ENCODE measurements at places on chromosomes 12 and 14.

DNA sequence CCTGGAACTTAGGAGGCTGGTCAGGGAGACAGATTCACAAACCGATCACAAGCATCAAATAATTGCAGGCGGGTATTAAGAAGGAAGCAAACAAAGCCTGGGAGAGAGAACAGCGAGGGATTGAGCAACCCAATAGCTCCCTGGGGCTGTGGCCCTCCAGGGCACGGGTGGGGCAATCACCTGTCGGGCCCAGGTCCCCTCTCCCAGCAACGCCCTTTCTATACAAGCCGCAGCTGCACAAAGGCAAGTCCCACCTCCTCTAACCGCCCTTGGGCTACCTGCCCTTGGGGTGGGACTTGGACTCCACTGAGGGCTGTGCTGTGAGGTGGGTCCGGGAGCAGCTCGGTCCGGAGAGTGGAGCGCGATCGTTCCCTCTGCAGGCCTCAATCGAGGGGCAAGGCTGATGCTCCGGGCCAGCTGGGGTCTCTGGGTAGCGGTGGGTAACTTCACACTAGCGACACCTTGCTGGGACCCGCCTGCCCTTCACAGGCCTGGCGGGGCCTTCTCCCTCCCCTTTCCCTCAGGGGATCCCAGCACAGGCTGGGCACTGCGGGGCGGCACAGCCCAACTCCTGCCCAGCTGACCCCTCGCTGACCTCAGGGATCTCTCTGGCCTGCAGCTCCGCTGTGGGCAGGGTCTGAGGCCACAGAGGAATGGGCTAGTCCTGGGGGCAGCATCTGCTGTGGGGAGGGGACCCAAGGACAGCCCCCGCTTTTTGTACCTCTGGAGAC, 8.0 kb downstream of the PHB2 start:
- DNase-seq = no peak

DNA sequence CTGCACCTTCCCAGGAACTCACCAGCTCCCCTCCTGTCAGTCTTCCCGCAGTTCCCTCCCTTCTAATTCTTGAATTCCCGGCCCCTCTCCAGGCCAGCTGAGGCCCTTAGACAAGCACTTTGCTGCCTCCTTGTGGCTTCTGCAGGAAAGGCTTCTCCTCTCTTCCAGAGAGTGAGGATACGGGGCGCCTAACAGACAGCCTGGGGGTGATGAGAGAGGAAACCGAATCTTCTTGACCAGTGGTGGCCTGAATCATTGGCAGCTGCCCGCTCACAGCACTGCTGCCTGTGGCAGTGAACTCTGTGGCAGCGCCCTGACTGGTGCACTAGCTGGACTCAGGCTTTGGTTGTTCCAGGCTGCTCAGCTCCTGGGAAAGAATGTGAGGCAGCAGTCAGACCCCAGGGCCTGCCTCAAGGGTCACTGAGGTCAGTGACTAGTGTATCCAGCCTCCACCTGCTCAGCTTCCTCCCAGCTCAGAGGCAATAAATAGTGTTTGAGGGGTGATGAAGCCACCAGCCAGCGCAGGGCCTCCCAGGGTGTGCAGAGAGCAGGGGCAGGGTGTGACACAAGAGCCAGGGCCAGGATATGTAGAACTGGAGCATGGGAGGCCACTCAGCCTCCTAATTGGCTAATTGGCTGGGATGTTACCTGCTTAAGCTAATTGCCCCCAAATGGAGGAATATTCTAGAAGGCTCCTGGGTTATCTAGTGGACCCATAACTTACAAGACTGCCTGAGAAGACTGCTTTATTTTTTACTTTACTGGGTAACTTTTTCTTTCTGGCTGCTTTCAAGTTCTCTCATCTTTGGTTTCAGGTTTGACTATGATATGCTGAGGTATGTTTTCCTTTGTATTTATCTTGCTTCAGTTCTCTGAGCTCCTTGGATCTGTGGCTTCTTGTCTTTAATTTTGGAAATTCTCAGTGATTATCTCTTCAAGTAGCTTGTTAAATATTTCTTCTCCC, 12.9 kb upstream of the MCRS1 start:
- peak; percentile 30 for DNase-seq

DNA sequence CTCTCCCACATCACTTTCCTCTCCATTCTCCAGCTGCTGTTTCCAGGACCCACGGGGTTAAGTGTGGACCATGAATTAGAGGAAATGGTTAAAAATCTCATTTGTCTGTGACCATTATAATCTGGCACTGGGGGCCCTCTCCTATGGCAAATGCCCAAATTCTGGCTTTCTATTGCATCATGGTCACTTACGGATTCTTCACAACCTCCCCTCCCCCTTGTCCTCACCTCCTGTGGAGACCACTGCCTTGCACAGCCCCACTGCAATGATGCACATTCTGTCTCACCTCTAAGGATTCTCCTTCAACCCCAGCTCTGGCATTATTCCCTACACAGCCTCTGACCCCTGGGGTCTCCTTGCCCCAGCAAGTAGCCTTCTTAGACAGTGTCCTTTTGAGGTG, 18.9 kb downstream of the BCAT1 start:
- no peak for DNase-seq

- peak; percentile 11 for DNase-seq
Measured at GRCh38 chr12:123384318-123384993, 524 bp downstream of the KMT5A start.

GRCh38 chr12:54988402-54989054, 4.0 kb upstream of the TESPA1 start:
- no peak for DNase-seq

- DNase-seq = no peak
Measured at GRCh38 chr14:83085136-83085535, 1551.5 kb upstream of the SEL1L start.

DNA sequence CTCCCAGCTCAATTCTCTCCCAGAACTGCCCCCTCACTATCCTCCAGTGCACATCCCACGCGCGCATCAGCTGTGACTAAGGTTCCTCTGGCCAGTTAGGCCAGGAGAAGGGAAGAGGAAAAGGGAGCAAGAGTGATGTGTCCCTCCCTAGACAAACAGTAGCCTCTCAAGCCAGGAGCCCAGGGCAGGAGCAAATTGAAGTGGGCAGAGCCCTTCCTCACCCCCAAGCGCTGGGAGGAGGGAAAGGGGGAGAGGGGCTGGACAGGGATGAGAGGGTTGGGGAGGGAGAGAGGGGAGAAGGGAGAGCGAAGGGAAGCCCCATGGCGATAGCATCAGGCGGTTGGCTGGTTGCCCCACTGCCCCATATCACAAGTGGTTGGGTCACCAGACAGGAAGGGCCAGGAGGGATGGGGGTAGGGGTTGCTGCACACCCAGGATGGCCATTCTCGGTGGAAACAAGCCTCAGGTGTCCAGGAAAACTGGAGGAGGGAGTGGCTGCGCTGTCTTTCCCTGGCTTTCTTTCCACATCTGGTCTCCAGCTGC, 1.1 kb downstream of the CD63 start:
- no peak for DNase-seq

DNA sequence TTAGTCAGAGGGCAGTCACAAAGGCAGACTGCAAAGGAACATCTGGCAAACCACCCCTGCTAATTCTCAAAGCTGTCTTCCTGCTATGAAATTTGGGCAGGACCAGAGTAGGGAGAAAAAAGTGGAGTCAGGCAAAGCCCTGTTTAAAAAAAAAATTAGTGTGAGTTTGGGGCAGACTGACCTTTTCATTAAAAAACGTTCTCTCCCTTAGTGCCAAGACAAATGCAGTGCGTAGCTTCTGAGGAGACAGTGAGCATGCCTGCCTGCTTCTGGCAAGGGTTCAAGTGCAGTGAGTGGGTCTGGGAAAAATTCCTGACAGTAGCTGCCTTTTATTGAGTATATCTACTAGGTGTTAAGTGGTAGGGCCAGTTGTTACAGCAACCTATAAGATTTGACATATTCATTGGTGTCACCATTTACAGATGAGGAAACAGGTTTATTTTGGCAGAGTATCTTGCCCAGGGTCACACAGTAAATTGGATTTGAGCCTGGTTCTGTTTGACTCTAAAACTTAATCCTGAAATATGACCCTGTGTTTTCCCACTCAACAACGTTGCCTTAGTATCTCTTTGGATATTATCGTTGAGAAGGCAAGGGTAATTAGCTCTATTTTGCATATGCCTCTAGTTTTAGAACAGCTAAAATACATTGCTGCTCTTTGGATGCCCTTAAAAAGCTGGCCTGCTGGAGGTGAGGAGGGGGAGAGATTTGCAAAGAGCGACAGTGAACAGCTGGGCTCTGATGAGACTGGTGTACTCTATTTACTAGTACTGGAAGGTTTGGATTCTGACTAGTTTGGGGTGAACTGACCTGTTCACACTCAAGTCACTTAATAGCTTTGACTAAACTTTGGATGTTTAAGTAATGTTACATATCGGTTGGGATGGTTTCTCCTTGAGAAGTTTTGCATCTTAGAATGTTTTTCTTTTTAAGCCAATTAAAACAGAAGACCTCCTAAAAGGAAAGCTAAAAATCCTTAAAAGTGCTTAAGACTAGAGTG, 72.8 kb downstream of the PAPOLA start:
- DNase-seq = no peak

- no peak for DNase-seq
Measured at GRCh38 chr14:22484632-22485031, 104.4 kb downstream of the DAD1 start.

DNA sequence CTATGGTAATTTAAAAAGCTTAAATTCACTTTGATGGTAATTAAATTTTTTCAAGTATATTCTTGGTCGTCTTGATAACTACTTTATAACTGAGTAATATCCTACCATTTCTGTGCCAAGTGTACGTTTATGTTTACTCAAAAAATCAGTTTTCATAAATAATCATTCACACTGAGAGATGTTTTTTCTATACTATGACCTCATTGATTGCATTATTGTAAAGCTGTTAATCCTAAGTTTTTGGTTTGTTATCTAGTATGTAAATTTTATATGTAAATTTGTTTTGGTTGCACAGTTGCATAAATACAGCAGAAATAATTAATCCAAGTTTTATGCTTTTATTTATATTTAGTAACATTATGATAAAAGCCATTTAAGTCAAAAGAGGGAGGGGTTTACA, 196.4 kb upstream of the PRICKLE1 start:
- no peak for DNase-seq

DNA sequence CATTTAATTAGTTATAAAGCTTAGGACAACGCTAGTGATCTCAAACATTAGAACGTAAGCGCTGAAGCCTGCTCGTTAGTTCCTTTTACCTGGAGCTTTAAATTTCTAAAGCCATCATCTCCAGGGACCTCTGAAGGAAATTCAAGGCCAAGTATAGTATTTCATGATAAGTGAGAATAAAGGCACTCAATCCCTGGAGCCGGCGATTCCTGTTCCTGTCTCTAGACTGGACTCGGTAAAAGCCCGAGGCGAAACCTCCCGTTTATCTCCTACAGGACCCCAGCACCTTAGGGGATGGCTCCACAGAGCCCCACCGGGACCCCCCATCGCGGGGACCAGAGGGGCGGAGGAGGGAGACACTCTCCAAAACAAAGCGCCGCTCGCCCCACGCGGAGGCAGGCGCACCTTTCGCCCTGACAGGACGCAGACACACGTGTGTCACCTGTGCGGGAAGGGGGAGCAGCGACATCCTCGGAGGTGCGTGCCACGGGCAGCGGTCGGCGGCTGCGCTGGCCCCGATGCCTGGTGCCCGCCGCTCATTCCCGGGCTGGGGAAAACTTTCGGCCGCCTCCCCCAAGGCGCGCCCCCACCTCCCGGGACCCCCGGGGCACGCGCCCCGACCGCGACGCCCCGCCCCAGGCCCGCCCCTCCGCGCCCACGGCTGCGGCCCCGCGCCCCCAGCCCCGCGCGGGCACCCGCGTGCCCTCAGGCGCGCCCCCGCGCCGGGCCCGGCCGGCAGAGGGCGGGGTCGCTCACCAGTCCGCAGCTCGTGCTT, 678 bp downstream of the RPS6KA5 start:
- no peak for DNase-seq

DNA sequence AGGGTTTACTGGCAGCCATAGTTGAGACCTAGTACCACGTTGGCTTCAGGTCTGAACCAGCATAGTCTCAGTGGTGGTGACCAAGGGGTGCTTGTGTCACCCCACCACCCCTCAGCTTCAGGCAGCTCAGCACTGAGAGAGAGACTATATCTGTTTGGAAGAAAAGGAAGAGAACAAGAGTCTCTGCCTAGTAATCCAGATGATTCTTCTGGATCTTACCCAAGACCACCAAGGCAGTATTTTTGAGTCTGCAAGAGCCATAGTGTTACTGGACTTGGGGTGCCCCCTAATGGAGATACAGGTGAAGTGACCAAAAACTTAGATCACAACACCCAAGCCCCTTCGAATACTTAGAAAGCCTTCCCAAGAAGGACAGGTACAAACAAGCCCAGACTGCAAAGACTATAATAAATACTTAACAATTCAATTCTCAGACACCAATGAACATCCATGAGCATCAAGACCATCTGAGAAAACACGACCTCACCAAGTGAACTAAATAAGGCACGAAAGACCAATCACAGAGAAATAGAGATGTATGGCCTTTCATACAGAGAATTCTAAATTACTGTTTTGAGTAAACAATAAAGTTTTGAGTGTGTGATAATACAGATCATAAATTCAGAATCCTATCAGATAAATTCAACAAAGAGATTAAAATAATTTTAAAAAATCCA, 107.0 kb downstream of the HELB start:
- peak; percentile 61 for DNase-seq

DNA sequence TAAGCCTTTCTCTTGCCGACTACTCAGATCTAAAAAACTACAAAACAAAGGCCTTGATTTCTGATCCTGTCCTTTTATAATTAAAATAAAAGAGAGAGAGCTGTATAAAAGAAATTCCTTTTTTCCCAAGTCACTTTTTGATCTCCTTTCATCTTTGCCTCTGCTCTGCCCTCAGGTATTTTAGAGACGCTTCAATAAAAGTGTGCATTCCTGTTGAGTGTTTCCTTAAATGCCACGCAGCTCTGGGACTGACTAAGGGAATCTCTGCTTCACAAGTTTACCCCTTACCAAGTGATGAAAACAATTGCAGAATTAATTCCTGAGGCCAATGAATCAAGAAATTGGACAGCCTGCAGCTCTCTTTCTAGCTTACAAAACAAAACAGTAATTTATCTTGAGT, 1109.8 kb downstream of the TMTC2 start:
- no peak for DNase-seq

DNA sequence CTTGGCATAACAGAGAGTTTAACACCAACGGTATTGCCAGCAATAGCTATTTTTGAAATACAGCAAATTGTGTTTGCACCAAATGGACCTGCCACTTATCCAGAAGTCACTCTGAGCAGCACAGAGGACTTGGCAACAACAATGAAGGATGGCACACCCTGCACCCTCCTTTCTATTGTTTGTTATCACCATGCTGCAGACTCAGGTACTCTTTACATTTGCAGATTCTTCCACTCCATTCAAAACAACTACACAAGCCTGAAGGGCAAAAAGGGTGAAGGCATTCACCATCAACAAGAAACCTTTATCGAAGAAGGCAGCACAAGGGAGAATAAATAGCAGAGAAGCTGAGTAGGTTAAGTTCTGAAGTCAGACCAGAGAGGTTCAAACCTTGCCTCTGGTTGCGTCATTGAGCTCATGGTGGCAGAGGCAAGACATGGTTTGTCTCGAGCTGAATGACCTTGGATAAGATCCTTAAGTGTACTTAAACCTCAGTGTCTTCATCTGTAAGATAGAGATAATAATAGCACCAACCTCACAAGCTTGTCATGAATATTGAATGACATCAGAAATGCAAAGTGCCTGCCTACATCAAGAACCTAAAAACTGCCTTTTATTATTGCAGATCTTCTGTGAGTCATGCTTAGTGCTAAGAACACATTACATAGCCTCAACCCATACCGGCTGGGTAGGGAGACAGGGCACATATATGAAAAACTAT, 1.4 kb upstream of the ACSM4 start:
- DNase-seq = no peak

Data from AML-193 (cell line).